ENCODE measurements at places on chromosomes 13 and 19.

GRCh38 chr19:50242581-50242980 lies 39.2 kb downstream of the MYH14 start:
- DNase-seq: no peak

DNA sequence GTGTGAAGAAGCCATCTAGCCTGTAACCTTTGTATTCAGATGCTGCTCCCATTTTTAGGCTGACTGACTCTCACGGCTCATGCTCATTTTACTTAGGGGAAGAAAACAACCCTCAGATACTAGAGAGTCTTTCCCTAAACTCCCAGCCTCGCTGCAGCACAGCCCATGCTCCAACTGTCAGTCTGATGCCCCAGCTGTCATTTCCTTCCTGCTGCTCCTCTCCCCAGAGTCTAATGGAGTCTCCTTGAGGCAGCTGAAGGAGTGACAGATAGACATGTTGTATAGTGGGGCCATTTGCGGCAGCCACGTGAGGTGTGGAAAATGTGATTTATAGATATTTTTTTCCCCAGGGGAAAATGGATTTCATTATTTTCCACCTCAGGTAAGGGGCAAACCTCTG lies 59.2 kb upstream of the OLFM4 start:
- no peak for DNase-seq

GRCh38 chr13:30934803-30935202 lies 2.3 kb downstream of the TEX26 start:
- DNase-seq: no peak

DNA sequence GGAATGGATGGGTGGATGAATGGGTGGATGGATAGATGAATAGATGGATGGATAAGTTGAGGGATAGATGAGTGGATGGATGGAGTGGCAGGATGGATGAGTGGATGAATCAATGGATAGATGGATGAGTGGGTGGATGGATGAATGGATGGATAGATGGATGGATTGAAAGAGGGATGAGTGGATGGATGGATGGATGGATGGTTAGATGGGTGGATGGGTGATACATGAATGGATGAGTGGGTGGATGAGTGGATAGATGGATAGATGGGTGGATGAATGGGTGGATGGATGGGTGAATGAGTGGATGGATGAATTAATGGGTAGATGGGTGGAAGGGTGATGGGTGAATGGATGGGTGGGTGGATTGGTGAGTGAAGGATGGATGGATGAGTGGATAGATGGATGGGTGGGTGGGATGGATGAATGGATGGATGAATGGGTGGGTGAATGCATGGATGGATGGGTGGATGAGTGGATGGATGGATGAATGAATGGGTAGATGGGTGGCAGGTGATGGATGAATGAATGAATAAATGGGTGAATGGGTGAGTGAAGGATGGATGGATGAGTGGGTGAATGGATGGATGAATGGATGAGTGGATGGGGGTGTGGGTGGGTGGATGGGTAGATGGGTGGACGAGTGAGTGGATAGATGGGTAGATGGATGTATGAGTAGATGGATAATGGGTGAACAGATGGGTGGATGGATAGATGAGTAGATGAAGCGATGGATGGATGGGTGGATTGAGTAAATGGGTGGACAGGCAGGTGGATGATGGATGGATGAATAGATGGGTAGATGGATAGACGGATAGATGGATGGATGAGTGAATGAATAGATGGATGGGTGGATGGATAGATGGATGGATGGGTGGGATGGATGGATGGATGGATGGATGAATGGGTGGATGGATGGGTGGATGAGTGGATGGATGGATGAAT lies 17.7 kb downstream of the GNA15 start:
- no peak for DNase-seq

DNA sequence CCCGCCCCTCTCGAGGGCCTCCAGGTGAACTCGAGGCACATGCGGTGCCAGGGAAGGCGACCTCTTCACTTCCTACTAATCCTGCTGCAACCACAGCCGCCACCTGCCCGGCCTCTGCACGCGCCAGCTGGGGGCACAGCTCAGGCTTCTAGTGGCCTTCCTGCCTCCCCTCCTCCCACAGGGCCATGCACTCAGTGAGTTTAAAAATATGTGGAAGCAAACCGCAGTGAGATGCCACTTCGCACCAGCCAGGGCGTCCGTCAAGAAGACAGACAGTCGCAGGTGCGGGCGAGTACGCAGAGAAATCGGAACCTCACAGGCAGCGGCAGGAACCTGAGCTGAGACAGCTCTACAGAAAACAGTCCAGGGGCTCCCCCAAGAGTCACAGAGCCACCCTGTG lies 10.4 kb downstream of the LMNB2 start:
- no peak for DNase-seq

DNA sequence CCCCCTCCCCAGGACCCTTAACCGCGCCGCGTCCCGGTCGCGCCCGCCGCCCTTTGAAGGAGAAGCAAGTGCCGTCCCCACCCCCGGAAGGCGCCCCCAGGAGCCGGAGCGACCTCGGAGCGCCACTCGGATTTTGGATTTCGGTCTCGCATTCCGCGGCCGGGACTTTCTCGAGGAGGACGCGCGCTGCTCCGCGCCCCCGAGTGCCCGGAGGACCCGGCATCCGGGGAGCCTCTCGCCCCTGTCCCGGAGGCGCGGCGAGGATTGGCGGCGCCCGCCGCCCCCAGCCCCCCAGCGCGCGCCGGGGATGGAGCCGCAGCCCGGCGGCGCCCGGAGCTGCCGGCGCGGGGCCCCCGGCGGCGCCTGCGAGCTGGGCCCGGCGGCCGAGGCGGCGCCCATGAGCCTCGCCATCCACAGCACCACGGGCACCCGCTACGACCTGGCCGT lies 1.6 kb downstream of the MIDN start:
- no peak for DNase-seq

- DNase-seq: no peak
Measured at GRCh38 chr13:107117327-107118012, 549.5 kb upstream of the ARGLU1 start.

- no peak for DNase-seq
Measured at GRCh38 chr13:94712287-94712811, at the start of gene SOX21. TSS of gene SOX21 (minus strand) at chr13:94712545. CDS start at chr13:94712049, 496 bp downstream.

GRCh38 chr13:28440774-28441504 lies 54.0 kb downstream of the FLT1 start:
- no peak for DNase-seq

- no peak for DNase-seq
Measured at GRCh38 chr13:45773236-45773635, 71.1 kb downstream of the CBY2 start.

- DNase-seq: no peak
Measured at GRCh38 chr13:37074703-37075102, 15.2 kb upstream of the SUPT20H start.

GRCh38 chr13:41231786-41232185 lies 31.6 kb downstream of the MTRF1 start:
- DNase-seq: no peak

GRCh38 chr13:88345171-88345847 lies 674.1 kb downstream of the SLITRK5 start:
- DNase-seq: no peak

GRCh38 chr19:52138983-52139251 lies 821 bp downstream of the ZNF616 start:
- DNase-seq: no peak

DNA sequence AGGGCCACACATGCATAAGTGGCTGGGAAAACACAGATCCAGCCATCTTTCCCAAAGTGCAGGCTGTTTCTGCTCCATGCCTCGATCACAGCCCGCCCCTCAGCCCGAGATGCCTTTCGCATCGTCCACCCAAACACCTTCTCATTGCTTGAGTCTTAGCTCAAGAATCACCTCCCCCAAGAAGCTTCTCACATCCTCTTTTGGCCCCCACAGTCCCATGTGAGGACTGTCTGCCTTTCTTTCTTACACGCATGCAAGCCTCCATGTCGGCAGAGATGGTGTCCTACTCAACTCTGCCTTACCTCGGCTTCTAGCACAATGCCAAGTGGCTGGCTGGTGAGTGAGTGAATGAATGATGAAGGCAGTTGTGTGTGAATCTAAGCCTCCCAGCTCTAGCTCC lies 18.1 kb upstream of the GSX1 start:
- DNase-seq: no peak

DNA sequence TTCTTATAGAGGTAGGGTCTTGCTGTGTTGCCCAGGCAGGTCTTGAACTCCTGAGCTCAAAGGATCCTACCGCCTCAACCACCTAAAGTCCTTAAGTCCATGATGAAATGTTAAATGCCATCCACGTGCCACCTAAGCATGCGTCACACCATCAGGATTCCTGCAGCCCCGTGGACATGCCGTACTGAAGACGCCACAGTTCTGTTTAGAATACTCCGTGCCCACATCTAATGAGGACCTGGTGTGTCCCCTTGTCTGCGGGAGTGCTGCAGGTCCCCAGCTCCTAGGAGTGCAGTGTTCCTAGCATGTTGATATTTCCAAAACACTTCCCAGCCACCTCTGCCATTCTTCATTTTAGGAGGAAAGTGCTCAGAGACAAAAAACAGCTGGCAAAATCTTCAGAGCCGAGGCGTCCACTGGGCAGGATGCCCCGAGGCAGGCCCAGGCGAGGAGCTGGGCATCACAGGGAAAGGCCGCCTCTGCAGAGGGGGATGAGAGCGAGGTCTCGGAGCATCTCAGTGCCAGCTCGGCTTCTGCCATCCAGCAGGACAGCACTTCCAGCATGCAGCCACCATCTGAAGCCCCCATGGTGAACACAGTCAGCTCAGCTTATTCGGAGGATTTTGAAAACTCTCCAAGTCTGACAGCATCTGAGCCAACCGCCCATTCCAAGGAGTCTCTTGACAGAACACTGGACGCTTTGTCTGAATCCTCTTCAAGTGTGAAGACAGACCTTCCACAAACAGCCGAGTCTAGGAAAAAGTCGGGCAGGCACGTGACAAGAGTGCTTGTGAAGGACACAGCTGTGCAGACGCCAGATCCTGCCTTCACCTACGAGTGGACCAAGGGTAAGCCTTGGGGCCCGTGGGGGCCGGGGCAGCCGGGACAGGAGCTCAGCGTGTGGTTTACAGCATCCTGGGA lies 13.2 kb downstream of the C19orf44 start:
- DNase-seq: no peak

DNA sequence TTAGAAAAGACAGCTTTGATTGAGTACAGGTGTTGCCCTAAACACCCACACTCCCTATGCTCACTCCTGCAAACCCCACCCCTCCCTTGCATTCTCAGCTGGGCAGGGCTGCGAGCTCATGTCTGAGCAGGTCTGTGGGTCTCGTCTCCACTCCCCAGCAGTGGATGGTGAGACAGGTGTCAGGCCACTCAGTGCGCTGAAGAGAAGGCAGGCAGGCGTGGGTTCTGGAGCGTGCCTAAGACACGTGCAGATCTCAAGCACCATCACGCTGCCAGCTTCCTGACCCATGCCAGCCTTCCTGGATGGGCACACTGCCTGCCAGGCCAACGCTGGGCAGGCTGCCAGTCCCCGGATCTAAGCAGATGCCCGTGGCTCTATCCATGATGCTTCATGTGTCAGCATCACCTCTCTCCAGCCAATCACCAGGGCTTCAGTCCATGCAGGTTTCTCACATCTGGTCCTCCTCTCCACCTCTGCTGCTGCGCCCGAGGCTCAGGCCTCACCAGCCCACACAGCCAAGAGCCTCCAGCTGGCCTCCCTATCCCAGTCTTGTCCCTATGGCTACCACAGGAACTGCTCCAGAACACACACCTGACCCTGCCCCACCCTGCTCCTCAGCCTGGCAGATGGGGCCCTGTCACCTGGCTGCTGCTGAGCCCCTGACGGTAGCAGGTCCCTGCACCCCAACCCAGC lies 42.6 kb downstream of the EPS15L1 start:
- no peak for DNase-seq

DNA sequence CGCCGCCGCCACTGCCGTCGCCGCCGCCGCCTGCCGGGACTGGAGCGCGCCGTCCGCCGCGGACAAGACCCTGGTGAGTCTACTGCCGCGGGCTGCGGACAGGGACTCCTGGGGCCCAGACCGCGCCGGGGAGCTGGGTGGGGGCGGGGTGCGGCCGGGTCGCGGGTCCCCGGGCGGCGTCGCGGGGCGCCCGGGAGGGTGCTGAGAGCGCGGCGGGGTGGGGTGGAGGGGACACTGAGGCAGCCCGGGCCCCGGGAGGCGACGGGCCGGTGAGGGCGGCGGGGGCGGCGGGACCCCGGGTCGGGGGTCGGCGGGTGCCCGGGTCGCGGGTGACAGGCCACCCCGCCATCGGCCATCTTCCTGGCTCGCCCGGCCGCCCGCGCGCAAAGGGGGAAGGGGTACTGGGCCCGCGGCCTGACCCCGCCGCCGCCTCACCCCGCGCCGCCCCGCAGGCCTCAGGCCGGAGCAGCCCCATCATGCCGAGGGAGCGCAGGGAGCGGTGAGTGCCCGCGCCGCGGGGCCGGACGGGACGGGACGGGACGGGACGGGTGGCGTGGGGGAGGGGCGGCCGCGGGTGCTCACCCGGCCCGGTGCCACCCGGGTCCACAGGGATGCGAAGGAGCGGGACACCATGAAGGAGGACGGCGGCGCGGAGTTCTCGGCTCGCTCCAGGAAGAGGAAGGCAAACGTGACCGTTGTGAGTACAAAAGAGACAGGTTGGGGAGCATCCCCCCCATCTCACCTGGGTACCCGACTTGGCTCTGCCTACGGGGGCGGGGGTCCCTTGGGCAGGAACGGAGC lies 489 bp downstream of the CCNE1 start:
- no peak for DNase-seq

DNA sequence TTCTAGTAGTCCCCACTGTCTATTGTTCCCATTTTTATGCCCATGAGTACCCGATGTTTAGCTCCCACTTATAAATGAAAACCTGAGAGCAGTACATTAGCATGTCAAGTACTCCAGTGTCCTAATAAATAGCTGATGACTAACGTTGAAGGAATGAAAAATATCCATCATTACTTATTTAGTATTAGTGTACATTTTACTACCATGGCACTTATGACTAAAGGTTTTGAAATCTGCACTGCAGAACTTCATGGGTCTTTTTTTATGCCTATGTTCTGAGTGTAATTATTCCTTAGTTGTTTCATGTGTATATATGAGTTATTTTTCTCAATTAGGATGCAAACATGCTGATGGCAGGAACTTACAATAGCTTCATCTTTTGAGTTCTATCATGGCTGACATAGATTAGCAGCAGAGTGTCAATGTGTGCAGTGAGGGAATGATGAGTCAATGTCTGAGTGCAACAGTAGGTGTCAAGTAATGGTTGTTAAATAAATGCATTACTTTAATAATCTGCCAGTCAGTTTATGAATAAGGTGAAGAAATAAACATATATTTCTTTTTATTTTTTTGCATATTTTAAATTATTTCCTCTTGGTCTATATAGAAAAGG lies 188.4 kb downstream of the ITGBL1 start:
- no peak for DNase-seq

DNA sequence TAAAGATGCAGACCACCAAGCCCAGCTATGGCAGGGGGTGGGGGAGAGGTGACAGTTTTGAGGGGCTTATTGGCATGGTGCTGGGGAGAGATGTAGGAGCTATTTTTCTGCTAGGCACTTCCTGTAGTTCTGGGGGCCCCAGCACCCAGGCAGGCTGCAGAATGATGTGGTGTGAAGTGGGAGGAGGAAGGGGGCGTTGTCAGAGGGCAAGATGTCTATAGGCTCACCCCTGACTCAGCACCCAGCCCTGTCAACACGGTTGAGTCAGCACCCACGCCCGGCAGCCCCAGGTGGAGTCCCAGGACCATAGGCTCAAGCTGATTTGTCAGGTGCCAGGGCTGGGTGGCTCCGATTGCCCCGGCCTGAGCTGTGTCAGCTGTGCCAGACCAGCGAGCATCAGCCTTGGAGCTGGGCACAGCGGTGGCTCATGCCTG lies 5.8 kb downstream of the KLF2 start:
- no peak for DNase-seq

Measured in NCI-H1048 (cell line).